ENCODE measurements at places on chromosomes 2 and 18.

DNA sequence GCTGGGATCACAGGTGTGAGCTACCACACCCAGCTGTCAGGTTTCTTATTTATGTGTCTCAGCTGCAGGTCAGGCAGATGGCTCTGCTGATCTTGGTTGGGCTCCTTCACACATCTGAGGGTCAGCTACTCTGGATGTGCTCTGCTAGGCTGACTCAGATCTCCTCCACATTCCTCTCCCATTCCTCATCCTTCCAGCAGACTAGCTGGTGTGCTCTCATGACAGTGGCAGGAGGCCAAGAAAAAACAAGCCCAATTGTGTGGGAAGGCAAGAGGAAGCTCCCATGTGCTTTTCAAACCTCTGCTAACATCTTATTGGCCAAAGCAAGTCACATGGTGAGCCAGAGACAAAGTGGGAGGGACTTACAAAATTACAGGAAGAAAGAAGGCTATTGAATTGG lies 11.7 kb upstream of the MSH6 start:
- peak; percentile 99 for DNase-seq

DNA sequence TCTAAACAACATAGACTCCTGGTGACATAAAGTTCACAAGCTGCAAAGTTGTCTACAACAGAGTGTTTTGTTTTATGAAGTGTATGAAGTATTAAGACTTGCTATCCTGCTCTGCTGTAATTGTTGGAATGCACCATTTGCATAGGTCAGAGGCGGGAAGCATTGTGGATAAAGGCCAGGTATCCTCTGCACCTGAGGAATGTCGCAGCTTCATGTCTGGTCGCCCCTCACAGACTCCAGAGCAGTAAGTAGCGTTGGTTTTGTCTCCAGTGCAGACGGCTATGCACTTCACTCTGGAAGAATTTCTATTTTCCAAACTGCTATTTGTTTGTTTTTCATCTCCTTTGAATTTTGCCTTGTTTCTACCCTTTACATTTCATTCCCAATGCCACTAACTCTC lies 63.1 kb downstream of the UNC80 start:
- DNase-seq: no peak

DNA sequence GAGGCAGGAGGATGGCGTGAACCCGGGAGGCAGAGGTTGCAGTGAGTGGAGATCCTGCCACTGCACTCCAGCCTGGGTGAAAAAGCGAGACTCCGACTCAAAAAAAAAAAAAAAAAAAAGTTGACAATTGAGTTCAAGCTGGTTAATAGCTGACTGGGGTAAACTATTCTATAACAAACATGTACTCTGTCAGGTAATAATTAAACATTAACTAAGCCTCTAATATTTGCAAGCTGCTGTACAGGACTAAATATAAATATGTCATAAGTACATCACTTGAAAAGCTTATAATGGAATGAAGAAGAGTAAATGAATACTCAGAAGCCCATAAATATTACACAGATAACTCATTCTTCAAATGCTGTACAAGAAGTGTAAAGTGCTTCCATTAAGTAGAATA lies 190.4 kb upstream of the CRIM1 start:
- DNase-seq: no peak

DNA sequence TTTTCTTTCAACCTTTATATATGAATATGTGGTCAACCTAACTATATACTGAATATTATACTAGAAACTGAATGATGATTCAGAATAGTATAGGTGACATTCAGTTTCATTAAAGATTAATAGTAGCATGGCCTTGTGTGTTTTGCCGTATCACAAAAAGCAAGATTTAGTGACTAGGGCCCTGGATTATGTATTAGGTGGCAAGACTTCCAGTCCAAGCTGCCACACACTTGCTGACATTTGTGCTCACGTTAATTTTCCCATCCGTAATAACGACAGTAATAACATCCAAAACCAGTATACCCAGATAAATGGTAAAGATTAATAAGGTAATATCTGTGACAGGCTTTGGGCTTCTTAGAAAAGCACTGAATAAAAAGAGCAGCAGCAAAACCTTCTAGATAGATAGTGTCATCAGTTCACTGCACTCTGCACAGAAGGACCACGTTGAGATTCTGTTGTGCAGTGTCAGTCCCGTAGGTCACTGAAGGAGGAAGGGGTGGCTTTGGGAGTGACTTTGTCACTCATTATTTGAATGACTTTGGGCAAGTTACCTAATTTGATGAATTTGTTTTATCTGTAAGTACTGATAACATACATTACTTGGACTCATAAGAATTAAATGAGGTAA lies 451.7 kb downstream of the PTPRM start:
- no peak for DNase-seq

DNA sequence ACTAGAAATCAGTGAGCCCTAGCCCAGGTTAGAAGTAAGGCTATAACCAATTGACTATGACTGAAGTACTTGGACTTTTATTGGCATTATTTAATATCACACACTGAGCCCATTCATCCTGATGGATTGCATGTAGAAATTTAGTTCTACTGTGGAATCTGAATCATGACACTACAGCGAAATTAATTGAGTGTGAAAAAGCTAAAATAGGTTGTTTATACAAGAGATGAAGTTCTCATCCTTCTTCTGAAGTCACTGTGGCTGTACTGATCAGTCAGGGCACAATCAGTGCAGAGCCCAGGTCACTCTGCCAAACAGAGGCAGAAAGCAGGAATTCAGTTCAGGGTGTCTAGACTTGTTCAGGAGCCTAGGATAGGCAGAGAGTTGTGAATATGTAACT lies 158.9 kb downstream of the BABAM2 start:
- no peak for DNase-seq

DNA sequence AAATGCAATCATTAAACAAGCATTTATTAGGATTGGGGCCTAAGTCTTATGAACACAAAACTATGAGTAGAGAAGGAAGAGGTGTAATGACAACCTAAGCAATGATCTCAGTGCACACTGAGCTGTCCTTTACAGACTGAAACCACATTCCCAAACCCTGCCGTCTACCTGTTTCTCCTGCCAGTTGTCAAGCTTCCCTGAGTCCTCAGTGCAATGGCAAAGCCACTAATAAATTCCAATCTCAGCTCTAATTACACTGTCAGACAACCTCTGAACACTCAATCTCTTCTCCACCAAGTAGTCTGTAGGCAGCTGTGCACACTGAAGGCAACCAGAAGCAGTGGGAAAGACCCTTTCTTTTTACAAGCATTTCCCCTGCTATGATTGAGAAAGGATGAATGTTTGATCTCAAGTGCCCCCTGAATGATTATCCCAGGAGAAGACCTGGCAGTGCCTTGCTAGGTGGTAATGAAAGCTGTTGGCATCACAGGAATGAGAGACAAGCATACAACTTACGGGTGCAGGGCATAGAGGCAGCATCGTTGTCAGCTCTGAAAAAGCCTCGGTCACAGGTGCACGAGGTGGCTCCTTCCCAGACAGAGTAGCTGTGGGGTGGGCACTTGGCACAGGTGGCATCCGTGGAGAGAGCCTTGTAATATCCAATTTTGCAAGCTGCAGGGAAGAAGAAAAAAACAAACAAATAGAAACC lies 71.4 kb downstream of the EPHA4 start:
- no peak for DNase-seq

- DNase-seq: peak; percentile 74
These were observed 41.6 kb upstream of the ACYP2 start for GRCh38 chr2:54073796-54074195.

DNA sequence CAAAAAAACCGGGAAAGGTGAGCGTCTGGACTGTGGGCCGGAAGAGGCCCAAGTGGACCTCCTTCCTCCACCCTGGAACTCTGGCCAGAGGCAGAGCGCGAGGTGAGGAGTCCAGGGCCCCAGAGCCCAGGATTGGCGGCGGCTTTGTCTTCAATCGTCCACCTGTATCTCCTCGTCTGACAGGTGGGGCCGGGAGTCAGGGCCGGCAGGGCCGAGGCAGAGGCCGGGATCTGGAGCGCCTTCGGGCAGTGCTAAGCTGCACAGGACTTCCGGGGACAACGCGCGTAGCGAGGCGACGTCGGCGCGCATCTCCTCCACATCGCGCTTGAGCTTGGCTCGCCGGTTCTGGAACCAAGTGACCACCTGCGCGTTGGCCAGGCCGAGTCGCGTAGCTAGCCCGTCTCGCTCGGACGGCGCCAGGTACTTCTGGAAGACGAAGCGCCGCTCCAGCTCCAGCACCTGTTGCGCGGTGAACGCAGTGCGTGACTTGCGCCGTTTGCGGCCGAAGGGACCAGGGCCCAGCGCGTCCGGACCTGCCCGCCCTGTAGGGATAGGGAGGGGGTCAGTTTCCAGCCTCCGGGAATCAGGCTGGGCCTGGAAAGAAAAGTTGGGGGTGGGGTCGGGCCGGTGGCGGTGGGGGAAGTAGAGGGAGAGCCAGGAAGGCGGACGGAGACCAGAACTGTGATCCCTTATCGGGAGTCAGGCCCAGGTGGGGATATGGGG lies 1.5 kb downstream of the LBX2 start:
- no peak for DNase-seq

GRCh38 chr2:60560734-60561644 lies 7.5 kb upstream of the BCL11A start:
- peak; percentile 35 for DNase-seq

DNA sequence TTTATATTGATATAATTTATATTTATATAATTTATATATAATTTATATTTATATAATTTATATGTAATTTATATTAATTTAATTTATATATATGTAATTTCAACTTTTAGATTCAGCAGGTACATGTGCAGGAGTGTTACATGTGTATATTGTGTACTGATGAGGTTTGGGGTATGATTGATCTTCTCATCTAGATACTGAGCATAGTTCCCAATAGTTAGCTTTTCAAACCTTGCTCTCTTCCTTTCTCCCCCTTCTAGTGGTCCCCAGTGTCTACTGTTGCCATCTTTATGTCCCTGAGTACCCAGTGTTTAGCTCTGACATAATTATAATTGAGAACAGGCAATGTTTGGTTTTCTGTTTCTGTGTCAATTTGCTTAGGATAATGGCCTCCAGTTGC lies 1335.3 kb upstream of the CDH2 start:
- DNase-seq: no peak

- peak; percentile 2 for DNase-seq
These were observed 63.0 kb downstream of the STK25 start for GRCh38 chr2:241445426-241445825.

DNA sequence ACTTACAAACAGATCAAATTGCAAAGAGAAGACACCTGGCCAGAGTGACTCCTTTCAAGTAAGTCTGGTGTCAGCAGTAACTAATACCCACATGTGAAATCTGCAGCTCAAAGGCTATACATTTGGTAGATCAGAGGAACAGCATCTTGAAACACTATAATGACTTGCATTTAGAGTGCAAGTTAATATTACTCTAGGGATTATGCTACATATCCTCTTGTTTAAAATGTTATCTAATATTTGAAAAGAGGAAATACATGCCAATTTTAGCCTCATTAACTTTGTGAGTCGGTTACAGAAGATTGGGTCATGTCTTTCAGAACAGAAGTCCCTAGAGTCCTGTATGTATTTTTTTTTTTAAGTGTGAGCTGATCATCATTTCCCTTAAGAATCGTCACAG lies 15.2 kb downstream of the LANCL1 start:
- no peak for DNase-seq

GRCh38 chr2:64192664-64193105 lies 48.5 kb upstream of the PELI1 start:
- no peak for DNase-seq

- no peak for DNase-seq
These were observed 82.7 kb upstream of the SLC39A10 start for GRCh38 chr2:195574312-195574711.

GRCh38 chr2:64873472-64873924 lies 115.7 kb upstream of the SLC1A4 start:
- peak; percentile 35 for DNase-seq

DNA sequence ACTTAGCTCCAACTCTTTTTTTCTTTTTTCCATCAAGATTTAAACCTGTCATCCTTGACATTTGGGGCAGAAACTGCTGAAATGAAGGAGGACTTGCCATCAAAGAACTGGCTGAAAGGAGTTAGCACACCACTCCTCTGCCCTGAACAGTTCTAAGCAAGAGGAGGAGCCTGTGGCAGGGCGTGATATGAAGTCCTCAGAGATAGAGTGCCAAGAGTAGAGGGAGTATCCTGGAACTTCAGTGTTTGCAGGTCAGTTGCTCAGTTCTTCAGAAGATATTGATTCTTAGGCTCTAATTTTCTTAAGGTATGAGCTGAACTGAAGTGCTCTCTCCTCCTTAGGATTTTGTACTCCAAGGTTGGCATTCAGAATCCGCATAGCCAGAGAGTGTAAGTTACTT lies 15.2 kb downstream of the NABP1 start:
- no peak for DNase-seq

DNA sequence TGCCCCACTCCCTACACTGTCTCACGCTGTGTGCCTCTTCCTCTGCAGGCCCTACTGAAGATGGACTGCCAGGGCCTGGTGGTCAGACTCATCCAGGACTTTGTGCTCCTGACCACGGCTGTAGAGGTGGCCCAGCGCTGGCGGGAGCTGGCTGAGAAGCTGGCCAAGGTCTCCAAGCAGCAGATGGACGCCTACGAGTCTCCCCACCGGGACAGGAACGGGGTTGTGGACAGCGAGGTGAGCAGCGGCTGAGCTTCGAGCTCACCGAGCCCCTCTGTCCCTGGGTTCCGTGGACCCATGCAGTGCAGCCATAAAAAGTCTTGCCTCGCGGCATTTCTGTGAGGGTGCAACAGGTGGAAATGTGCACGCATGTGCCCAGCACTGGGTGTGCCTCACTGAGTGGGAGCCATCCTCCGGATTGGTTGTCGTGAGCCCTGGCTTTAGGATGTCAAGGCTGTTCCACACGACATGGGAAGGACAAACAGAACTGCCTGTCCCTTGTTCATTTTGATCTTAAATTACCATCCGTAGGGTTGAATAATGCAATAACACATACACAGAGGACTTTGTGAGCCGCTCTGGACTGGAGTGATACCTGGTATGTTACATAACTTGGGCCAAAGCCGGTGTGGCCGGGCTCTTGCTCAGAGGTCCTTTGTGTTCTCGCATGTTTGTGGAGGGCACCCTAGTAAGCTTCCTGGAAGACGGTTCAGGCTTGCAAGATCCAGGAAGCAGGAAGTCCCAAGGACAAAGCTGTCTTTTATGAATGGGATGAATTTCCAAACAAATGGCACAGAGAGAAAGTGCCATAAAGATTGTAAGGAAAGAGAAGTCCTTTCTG lies 100.9 kb downstream of the SH3BP4 start:
- DNase-seq: no peak

GRCh38 chr2:110783196-110783873 lies 51.0 kb downstream of the ACOXL start:
- no peak for DNase-seq

- DNase-seq: no peak
These were observed 46.3 kb downstream of the PSMG2 start for GRCh38 chr18:12749121-12749520.

All from HFFc6 (cell line).